AG09319 (cell line): ENCODE measurements at places on chromosomes 1 and 21.

DNA sequence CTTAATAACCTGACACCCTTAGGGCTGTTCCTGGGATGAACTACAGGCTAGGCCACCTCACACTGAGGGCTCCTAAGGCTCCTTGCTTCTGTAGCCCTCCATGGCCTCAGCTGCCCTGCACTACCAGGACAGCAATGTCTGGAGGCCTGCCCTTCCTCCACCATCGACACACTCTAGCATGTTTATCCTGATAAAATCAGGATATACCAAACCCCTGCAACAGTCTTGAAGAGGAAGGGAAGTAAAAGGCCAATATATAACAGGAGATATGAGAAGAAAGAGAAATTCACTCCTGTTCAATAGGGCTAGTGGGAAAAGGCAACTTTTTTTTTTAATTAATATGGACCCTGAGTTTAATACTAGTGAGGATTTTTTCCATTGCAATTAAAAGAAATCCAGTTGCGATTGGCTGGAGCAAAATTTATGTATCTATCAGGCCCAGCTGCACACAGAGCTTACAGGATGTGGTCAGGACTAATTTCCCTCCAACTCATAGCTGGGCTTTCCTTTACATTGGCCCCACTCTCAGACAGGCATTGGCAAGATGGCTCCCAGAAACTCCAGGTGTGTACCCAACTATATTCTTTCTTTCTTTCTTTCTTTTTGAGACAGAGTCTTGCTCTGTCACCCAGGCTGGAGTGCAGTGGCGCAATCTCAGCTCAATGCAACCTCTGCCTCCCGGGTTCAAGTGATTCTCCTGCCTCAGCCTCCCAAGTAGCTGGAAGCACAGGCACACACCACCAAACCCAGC is 13.5 kb upstream of the ATP2B4 start:
- no peak for DNase-seq

DNA sequence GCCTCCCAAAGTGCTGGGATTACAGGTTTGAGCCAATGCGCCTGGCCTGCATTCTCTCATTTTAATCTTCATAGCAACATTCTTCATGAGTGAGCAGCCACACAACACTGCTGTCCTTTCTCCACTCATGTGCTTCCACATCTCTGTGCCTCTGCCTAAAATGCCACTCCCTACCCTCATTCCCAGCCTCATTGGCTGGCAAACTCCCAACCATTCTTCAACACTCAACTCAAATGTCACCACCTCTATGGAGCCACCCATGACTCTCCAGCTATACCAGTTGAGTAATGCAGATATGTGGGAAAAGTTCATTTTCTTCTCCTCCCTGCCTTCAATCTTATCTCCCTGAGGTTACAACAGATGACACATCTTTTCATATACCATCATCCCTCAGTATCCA is 53.9 kb upstream of the ZC3H12A start:
- DNase-seq: no peak

DNA sequence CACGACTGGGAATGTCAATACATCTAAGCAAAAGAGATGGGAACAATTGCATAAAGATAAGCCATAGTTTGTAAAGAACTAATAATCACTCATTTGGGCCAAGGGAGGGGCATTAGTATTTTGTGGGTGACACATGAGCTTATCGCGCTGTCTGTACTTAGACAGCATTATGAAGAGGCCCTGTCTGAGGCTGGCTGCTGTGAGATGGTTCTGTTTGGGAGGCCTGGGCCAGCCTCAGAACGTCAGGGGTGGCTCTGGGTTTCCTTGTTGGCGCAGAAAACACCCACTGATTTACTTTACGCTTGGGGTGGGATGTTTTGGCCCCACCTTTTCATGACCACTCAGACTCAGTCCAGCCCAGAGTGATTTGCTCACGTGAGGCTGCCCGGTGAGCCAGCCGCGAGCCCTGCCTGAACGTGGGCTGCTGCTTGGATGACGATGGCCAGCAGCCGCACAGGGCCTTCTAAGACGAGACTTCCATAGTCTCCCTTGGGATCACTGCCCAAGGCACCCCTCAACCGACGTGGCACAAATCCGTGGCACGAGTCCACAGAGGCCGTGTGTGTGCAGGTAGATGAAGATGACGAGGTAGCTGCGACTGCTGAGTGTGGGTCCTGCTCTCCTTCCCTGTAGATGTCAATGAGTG is 18.7 kb downstream of the UMODL1 start:
- DNase-seq: no peak

DNA sequence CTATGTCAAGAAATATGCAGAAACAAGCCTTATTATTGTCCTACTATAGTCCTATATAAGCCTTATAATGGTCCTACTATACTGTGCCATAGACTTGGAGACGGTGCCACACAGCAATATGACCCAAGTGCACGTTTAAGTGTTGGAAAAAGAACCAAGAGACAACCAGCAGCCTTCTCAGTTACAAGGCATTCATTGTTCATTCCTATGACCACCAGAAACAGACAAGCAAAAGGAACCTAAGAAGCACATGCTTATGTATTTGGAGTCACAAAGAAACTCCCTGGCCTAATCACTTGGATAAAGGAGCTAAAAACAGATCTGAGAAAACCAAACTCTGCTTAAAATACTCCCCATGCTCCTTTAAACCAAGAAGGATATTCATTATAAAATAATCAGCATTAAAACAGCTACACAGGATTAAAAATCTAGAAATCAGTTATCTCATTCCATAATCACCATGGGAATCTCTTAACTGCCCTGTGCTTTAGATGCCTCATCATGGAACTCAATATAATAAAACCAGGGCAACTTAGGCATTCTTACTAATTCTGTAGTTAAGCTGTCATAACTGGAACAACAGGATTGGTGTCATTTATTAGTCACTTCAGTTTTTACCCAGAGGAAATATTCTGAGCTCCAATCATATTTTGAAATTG is 7.0 kb downstream of the COLGALT2 start:
- DNase-seq: no peak

GRCh38 chr21:33543505-33544129 is 779 bp downstream of the SON start:
- DNase-seq: no peak
